ENCODE measurements at places on chromosomes 7 and 10.

GRCh38 chr7:101817471-101818286, at the start of gene CUX1:
CUX1 (plus strand) TSS chr7:101817626; CDS start chr7:101817640, 14 bp downstream.
- DNase-seq: peak; percentile 30

GRCh38 chr7:40808378-40808942, 673.7 kb downstream of the SUGCT start:
- peak; percentile 96 for DNase-seq

GRCh38 chr10:70331486-70332268, 47.9 kb upstream of the NPFFR1 start:
- peak; percentile 91 for DNase-seq

DNA sequence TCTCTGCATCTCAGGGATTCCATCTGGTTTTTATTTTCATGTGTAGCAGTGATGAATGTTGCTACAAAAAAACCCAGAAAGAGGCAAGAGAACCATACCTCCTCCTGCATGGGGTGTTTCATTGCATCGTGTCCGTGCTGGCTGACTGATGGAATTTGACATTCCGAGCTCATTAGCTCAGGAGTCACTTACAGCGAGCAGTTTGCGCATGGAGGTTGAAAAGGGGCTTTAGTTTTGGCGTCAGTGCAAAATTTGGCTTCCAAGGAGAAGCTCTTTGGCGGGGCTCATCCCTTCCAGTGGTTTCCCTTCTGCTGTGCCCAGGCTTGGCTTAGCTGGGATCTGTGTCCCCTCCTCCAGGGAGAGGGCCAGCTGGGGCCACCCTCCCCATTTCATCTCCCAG, 25.8 kb downstream of the EMX2 start:
- DNase-seq: no peak

DNA sequence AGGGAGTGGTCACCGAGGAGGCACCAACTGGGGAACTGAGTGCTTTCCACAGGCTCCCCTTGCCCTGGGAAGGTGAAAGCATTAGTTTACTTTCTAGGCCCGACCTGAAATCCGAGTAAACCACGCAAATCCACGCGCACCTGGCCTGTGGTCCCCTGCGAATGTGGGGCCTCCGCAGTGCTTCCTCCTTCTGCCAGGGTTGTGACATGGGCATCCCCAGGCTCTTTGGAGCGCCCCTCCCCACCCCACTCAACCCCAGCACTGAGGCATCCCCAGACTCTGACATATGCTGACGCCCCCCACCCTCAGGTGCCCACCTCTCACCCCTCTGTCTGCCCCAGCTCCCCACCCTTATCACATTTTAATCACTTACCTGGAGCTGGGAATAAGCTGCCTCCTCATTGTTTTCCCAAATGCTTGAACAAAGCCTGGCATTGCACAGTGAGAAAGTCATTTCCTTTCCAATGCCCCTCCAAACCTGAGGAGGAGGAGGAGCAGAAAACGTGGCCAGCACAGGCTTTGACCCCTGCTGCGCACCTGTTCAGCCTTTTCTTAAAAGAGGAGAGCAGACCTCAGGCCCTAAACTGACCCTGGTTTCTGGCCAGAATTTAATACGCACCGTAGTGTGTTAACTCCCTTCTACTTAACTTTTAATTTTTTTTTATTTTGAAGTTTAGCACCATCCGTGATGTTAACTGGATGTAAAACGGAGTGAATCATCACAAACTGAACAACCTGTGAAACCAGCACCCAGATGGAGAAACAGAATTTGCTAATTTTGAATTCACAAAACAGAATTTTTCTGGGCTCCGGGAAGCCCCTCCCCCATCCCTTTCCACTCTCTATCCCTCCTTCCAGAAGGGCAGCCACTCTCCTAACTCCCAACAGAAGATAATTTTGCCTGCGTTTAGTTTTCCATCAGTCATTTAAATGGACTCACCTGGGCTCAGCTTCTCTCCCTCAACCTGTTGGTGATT, 129.4 kb downstream of the WDR11 start:
- DNase-seq: no peak

DNA sequence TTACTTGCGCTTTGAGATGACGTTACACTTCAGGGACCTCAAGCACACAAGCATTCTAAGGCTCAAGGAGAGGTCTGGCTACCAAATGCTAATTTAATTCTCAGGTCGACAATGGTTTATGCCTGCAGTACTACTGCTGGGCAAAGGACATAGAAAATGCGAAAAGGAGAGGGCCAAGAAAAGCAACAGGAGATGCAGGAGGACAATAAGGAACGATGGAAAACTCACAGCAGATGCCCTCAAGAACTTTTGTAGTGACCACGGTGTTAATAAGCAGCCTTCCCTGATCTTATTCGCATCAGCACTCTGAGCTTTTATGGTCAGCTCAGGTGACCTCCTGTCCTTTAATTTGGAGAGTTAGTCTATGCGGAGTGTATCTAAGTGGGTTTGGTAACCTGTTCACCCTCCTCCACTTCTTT, 146.3 kb downstream of the GPR85 start:
- peak; percentile 81 for DNase-seq

GRCh38 chr7:11177793-11178192, 204.1 kb downstream of the PHF14 start:
- DNase-seq: peak; percentile 51

Data from astrocyte (in vitro differentiated cells and primary cell).